ENCODE measurements at places on chromosomes 4 and X.

GRCh38 chr4:168994958-168995357 is 15.1 kb downstream of the CBR4 start:
- no peak for DNase-seq

GRCh38 chrX:30865015-30865414 is 24.0 kb downstream of the TAB3 start:
- DNase-seq = no peak

GRCh38 chrX:35380808-35381700 is 417.1 kb upstream of the MAGEB16 start:
- no peak for DNase-seq

DNA sequence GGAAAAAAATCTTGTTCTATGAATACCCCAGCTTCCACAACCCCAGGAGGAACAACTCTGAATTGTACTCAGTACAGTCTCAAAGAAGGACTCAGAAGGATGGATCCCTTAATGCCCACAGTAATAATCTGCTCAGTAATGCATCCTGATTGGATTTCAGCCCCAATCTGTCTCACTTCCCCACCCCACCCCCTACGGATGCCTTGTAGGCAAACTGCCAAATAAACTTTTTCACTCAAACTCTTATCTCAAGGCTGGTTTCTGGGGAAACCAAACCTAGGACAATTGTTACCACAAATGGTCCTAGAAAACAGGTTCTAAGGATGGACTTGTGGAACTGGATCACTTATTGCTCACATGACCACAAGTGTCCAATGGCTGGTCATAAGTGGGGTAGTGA is 1021.8 kb upstream of the INTU start:
- no peak for DNase-seq

GRCh38 chrX:38649221-38649620 is 87.9 kb downstream of the TSPAN7 start:
- no peak for DNase-seq

GRCh38 chr4:174207367-174207766 is 76.1 kb downstream of the FBXO8 start:
- DNase-seq = no peak

DNA sequence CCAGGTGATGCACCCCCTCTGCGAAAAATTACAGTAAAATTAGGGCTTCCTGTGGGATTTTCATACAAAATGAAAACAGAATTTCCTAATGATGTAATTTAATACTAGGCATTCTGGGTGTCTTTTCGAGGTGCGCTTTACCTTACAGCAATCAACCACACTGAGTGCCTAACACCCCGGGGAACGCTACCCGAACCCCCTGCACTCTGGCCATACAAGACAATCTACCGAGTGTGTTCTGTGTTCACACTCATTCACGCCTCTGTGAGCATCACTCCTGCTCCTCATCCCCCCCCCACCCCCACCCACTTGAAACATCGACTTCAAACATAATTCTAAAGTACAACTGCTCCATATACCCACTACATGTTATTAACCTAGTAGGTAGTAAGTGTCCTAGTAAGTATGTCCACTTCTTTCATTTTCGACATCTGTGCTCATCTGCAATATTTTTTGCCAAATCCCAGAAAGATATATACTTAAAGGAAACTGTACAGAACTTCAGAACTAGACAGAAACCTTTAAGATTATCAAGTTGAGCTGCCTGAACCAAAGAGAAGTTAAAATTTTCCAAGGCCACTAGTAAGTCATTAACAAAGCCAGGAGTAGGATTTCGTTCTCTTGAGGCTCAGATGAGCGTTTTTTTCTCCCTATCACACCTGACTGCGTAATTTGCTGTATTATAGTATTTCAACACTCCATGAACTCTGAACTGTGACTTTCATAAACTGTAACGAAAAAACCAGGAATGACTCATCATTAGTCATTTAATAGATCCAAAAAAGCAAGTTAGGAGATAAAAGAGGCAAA is 80.0 kb downstream of the FAT1 start:
- DNase-seq = no peak

GRCh38 chr4:36000941-36001557 is 243.3 kb downstream of the ARAP2 start:
- DNase-seq = no peak

DNA sequence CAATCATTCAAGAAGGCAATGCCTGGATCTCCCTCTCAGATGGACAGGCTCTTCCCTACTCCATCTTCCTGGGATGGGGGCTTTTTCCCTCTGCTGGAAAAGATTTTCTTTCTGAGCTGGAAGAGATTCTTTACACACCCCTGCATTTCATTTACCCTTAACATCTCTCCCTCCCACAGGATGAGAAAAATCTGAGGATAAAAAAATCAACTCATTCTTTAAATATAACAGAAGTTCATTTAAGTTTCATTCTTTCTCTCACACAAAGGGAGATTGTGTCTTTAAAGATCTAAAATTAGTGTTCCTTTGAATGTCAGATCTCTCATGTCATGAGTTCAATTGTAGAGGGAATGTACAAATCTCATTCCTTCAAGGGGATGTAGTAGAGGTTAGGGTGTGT is 109.0 kb downstream of the ZNF518B start:
- no peak for DNase-seq

DNA sequence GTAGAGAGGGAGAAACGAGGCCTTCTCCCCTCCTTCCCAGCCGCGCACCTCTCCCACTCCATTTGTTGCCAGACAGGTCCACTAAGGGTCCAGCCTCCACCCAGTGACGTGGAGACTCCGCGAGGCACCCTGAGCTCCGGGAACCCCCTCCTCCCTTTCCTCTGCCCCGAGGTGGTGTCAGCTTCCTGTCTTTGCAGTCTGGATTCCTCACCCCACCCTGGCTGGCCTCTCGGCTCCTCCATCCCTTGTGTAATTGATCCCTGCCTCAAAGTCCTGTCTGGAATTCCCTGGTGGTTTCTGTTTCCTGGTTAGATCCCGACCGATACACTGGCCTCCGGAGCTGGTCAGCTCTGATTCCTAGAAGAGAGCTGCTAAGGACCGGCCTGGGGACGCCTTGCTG is 105.9 kb upstream of the SCOC start:
- DNase-seq = no peak

DNA sequence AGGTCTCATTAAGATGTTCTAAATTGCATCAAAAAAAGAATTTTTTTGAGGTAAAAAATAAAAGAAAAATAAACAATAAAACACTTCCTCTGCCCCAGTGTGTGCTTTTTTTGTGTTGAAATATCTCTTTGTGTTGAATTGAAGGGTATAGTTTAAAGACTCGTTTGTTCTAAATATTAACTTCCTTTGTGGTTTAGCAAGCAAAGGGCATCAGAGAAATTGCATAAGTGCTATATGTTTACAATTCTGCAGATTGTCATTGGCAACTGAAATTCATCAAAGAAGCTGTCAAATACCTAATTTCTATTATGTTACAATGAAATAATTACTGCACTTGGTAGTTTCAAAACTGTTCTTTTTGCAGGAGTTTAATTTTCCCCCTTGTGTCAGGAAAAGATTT is 260.5 kb downstream of the DKK2 start:
- DNase-seq = no peak

GRCh38 chr4:112881842-112882241 is 167.6 kb upstream of the ANK2 start:
- DNase-seq = no peak

DNA sequence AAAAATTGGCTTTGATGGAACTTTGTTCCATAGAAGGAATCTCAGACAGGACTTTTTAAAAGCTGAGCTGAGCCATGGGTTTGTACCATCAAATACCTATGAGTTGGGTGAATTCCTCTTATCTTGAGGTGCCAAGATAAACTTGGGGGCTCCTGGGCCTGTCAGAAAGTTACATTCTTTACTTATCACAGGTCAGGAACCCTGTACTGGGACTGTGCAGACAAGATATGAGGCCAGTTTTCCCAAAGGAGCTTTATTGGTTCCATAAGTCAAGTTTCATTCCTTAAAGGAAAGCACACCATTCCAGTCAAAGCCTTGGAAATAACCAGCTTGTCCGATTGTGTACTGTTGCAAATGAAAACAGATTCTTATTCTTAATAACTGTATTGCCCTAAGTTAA is 72.4 kb upstream of the PACRGL start:
- DNase-seq = no peak

- DNase-seq = no peak
These were observed 230.0 kb downstream of the MAGEE1 start for GRCh38 chrX:76657499-76657898.

DNA sequence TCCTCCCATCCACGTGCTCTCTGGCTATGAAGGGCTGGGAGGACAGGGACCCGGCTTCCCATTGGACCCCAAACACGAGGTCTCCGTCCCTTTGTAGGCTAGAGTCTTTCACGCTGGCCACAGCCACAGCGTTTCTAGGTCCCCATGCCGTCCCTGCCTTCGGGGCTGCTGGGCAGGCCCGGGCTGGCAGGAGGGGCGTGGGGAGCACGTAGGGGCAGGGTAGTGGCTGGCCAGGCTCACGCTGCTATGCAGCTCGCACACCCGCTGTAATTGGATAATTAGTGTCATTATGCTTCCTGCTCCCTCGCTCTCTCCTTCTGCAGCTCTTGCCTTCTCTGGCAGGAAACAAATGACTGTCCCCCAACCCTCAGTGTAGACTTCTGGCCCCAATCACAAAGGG is 9.8 kb downstream of the ATP2B3 start:
- DNase-seq = peak; percentile 28

DNA sequence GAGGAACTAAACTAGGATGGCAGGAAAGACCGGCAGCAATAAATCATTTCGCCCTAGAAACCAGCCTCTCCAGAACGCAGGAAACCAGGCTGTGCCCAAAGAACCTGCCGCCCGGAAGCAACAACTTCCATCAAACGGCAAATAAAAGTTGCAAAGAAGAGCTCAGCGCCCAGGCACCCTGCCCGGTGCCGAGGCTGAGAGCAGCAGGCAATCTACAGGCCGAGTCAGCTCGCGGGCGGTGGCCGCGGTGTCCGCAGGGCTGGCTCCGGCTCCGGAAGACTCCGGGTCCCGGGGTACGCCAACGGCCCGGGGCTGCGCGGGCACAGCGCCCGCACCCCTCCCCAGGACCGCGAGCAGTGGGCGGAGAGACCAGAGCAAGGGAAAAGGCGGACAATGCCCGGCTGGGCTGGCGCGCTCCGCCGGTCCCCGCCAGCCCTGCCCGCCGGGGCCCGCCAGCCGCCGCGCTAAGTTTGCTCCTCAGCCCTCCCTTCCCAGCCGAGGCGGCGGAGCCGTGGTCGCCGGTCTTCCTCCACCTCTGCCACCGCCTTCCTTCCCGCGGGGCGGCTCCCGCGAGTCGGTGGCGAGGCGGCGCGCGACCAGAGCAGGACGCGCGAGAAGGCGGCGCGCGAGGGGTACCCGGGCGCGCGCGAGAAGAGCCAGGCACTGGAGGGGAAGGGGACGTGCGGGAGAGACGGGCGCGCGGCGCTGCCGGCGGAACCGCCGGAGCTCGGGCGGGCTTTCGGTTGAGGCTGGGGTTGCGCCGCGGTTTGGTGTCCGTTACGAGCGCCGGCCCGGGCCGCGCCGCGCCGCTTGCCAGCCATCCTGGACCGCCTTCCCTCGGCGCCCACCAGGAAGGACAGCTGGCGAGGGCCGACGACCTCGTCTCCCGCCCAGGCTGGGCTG is 733 bp downstream of the FRYL start:
- no peak for DNase-seq

- DNase-seq = peak; percentile 6
These were observed 1.9 kb downstream of the BCORL1 start for GRCh38 chrX:129984111-129984958.

DNA sequence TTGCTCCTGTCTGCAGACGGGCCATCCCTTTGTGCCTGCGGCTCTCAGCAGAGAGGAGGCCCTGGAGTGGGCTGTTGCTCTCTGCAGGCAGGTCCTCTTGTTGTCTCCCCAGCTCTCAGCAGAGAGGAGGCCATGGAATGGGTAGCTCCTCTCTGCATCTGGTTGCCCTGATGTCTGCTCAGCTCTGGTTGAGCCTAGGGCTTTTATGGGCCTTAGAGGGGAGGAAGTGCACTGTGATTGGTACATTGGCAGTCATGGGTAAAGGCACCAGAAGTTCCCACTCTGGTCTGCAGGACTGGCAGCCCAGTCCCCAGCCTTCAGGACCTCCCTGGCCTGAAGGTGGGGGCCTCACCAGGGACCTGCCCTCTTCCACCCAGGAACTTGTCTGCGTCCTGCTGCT is 21.5 kb downstream of the SPON2 start:
- DNase-seq = no peak

DNA sequence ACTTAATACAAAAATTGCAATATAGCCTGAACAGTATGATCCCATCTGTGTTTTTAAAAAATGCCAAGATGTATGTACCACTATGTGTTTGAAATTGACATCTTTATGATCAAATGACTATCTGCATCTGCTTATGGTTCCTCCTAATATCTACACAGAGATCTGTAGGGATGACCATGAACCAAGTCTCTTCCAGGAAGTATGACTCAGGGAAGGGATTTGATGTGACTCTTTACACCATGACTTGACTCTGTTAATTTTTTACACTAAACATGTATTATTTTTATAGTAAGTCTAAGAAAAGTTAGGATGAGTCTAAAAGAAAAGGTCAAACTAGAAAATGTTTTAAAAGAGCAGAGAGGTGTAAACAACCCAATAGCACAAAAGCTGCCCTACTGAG is 164.0 kb downstream of the SH3KBP1 start:
- DNase-seq = no peak

GRCh38 chr4:185115827-185116232 is 27.2 kb upstream of the SLC25A4 start:
- peak; percentile 86 for DNase-seq

DNA sequence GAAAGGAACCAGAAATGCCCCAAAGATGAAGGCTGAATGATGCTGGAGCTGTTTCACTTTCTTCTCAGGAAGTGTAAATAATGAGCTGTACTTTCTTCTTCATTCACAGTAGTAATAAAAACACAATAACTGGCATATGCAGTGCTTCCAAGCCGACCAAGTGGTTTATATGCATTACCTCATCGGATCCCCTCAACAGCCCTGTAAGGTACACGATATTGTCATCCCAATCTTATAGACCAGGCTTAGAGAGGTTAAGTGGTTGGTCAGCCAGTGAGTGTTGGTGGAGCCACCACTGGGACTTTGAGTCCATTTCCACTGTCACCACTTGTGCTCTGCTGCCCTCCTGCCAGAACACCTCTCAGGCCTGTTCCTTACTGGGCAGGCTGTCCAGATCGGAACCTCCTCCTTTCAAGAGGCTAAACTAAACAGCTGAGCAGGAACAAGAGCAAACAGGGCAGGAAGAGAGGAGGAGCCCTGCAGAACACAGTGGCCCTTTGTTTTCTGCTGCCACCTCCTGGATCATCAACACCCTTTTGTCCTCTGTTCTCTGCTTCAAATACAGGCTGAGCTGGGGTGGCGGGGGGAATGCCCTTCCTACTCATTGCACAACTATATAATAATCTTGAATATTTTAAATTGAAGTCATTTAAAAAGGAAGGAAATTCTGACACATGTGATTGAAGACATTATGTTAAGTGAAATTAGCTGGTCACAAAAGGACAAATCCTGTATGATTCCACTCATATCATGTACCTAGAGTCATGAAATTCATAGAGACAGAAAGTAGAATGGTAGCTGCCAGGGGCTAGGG is 112.5 kb upstream of the ATP6AP2 start:
- peak; percentile 53 for DNase-seq

GRCh38 chr4:46979283-46979682 is 14.1 kb downstream of the GABRA4 start:
- DNase-seq = no peak

- no peak for DNase-seq
These were observed 11.4 kb upstream of the MCUB start for GRCh38 chr4:109548655-109549054.

Measured in NCI-H1694 treated with DMSO at 0.1 percent for 48 hours (cell line).